ENCODE measurements at places on chromosomes 7 and 10.

GRCh38 chr10:28677888-28678686, 766 bp downstream of the BAMBI start:
- peak; percentile 13 for DNase-seq

- DNase-seq = no peak
Observed at GRCh38 chr7:143237366-143237765, 15.5 kb downstream of the TAS2R40 start.

- no peak for DNase-seq
Observed at GRCh38 chr7:44563171-44563679, 10.5 kb downstream of the DDX56 start.

DNA sequence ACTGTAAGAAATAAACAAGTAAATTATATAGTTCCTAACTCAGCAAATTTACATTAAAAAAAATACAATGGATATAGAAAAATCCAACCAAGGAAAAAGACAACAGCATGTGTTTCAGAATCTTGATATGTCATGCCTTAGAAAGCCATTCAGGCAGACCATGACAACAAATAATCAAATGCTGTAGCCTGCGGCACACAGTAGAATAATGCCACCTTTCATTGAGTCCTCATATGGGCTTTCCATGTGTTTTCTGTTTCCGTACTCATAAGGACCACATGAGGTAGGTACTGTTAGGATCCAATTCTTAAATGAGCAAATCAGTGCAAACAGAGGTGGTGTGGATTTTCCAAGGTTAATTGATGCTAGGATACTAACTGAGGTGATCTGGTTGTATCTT, 138.6 kb downstream of the CUBN start:
- no peak for DNase-seq

GRCh38 chr7:112882991-112883390, 92.8 kb upstream of the TMEM168 start:
- DNase-seq = no peak

GRCh38 chr10:78406648-78407008, 373.0 kb downstream of the RPS24 start:
- DNase-seq = no peak

DNA sequence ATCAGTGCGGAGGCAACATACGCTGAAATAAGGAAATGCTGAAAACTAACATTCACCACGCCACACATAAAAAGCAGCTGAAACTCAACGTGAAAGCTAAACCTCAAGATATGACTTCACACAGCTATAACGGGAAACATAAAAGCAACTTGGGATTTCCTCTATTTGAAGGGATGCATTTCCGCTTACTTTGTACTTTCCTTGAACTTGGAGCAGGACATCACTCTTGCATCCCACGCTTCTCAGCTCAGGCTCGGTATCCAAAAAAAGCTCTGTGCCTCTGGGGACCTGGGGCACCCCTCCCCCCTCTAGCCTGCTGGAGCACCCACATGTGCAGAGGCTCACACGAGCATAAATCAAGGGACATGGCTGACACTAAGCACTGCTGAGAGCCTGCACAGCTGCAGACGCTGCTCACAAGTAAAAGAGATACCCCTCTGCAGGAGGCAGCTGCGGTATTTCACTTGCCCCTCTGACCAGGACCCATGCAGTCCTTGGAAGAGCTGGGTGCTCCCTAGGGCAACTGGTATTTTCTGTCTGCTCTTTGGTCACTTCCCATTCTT, 34.2 kb downstream of the PARD3 start:
- no peak for DNase-seq

DNA sequence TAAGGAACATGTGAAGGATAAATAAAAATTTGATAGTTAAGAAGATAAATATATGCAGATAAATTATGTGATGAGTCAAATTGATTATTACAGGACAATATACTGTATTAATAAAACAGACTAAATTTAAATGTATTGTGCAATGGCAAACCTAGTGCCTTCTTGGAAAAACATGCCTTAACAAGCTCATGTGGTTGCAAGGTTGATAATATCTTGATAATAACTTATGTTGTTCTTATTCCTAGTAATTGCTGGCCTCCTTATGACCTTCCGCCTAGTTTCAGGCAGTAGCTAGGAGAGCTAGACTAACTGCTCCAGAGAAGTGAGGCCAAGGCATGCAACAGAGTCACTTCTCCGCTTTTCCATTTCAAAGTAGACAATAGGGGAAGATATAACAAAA, 7.6 kb upstream of the RAB11FIP2 start:
- DNase-seq = no peak

DNA sequence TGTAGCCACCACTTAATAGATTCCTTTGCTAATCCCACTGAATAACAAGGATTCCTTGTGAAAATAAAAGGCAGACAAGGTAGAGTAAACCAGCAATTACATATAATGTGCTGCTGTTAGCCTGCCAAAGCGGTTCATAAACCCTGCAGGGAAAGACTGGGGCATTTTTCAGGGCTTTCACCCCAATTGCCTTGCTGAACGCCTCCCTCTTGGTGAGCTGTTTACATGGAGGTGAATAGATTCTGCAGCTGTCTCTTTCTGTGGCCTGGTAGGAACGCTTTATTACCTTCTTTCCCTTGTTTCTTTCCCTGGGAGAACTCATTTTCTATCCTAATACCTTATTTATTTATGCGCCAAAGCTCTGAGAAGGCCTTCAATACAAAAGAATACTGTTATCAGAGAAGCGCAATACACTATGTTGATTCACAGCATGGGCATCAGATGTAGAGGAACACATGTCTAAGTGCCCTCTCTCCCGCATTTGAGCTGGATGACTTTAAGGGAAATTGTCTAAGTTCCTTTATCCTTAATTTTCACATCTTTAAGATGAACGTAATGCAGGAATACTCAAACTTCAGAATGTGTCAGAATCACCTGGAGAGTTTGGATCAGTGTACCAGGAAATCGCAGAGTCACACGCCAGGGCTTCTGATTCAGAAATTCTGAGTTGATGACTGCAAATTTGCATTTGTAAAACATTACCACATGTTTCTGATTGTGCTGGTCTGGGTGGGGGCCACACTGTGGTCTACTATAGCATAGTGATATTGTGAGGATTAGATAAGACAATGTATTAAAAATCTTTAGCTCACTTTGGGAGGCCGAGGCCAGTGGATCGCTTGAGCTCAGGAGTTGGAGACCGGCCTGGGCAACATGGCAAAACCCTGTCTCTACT, 1203.8 kb downstream of the SORCS3 start:
- no peak for DNase-seq

DNA sequence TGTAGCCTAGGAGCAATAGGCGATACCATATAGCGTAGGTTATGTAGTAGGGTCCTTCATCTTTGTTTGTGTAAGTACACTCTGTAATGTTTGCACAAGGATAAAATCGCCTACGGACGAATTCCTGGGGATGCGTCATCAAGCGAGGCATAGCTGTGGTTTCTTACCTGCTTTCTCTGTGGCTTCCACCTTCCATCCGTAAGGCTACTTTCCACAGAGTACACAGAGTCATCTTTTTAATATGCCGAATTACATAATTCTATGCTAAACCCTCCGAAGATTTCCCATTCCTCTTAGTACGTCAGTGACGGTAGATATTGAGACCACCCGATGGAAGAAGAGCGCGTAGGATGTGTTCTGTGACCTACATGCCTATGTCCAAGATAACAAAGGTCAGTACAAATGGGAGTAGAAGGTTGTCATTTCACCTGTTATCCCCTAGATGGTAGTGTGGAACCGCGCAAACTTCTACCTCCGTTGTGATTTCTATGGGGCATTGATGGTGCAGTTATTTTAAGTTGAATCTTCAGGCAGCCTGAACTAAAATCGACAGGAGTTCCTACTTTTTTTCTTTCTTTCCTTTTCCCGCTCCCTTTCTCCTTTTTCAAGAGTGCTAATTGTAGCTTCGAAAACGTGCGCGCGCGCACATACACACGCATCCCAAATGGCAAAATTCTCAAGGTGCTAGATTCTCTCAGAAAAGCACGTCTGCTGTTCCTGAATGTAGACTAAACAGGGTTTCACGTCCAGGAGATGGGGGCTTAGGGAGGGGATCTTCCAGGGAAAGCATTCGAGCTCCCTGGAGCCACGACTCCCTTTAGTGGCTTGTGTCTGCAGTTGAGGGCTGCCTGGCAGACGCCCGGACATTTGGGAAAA, 111.7 kb upstream of the MBL2 start:
- no peak for DNase-seq

- DNase-seq = no peak
Observed at GRCh38 chr10:17066807-17067206, 62.8 kb downstream of the CUBN start.

DNA sequence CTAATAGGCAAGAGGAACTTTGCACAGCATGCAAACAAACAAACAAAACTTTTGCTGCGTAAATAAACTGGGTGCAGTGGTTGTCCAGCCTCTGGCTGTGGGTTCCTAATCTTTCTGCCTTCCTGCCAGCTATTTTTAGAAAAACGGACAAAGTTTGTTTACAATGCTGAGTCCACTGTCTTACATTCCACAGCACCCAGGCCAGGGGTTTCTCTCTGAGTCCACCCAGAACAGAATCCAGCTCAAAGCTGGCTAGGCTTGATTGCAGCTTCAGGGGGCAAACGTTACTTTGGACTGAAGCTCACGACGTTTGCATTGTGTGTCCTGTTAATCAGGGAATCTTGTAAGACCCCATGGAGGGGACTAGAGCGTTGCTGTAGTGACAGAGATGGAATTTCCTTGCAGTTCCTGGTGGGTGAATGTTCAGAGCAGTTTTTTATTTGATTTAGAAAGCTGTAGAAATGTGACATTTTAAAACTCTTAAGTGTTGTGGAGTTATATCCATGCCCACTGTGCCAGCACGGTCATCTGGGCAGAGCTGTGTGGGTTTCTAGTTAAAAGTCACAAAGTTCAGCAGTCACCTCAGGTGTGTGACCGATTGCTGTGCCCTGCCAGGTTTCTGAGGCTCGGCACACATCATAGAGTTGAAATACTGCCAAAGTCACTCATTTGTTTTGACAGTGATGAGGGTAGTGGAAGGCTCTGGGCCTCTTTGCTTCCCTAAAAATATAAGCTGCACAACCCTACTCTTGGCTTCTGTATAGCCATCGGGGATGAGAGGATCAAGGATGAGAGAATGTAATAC, 247.0 kb downstream of the STK31 start:
- DNase-seq = no peak

- DNase-seq = no peak
Observed at GRCh38 chr10:130576427-130576826, 440.2 kb downstream of the GLRX3 start.

GRCh38 chr7:31028417-31028992, 23.6 kb upstream of the ADCYAP1R1 start:
- DNase-seq = no peak

DNA sequence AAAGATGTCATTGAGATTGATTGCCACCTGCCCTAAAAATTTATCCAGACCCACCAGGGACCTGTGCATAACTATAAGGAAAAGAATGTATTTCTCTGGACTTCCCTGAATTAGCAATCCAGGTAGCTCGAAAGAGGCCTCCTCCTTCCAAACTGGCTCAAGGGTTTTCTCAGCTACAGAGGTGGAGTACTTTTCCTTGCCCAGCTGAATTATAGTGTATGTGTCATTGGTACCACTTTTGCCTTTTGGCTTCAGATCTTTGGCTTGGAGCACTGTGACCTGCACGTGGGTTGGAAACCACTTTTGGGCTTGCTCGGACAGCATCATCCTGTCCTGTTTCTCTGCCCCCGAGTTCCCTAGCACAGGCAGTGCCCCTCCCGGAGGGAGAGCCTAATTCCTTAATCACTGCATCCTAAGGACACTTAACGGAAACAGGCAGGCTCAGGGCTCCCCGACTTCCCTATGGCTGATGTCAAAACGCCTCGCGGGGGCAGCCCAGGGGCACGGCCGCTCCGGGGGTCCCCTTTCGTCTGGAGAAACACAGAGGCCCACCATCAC, 825 bp downstream of the RAB11FIP2 start:
- DNase-seq = peak; percentile 2

GRCh38 chr7:88694207-88694606, 65.3 kb upstream of the ZNF804B start:
- no peak for DNase-seq

DNA sequence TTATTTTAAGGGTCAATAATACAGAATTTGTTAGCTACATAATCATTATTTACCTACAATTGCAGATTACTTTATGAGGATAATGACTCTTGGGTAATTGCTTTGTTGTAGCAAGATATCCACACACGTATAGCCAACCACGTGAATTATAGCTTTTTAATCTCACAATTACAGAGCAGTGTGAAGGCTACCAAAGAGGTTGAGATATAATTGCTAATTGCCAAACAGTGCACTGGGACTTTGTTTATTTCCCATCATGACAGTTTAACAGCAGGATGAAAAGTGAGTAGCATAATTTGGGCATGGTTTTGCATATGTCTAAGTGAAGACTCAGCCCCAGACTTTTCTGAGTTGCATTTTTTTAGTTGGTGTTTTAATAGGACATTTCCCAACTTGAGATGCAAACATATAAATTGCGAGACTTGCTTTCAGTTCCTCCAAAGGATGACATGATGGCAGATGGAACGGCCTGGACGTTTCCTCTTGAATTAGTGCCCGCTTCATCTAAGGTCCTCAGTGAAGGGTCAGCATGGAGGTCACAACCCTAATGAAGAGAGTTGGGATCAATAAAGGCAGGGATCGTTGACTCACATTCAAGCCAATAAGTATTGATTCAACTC, 180.7 kb upstream of the GPR26 start:
- no peak for DNase-seq

GRCh38 chr10:20817646-20818045, 79.5 kb downstream of the NEBL start:
- DNase-seq = no peak

DNA sequence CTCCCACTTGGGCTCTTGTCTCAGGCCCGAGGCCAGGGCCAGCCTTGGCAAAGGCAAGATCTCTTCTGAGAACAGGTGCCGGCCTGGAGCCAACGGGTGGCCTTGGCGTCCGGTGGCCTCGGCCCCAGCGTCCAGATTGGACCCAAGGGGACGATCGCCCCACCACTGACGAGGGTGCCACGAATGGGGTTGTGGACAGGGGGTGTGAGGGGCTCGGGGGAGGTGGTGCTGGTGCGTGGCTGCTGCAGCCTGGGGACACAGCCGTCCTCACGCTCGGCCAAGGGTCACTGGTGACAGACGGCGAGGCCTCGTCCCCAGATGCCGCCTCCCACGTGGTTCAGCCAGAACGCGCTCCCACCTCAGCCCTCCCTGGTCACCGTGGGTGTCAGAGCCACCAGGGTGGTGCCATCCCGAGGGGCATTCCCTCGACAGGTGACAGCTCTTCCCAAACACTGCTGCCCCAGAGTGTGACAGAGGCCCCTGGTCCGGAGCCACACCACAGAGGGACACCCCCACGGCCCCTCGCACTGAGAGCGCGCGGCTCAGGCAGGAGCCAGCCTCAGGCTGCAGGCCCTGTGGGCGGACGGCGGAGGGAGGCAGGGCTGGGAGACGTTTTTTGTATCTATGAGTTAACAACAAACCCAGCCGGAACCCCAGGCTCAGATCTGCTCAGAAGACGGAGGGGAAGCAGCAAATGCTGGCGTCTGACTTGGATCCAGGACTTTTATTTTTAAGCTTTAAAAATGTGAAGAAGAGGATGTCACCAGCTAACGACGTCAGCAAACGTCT, 18.5 kb upstream of the CFAP46 start:
- DNase-seq = no peak
